ENCODE measurements at places on chromosomes 6 and 20. TPM values are rescaled to one million over a fixed set of nuclear protein-coding genes. Genes with fewer than 3 reads are reported as not detected.

DNA sequence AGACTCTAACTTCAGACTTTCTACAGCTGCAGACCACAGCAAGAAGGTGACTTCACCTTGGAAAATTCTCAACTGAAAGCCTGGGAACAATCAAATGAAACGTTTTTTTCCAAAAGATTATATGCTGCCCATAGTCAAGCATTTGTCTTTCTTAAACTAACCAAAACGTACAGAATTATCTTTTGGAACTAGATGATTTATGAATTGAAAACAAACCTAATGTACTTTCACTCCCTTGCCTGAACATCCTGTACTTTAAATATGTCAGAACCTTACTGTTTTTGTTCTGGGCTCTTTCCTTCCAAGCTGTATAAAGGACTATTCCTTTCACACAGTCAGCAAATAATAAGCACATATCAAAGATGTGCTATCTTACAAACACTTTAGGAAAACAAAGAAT, 62.4 kb upstream of the TNFAIP3 start:
- no peak for DNase-seq

DNA sequence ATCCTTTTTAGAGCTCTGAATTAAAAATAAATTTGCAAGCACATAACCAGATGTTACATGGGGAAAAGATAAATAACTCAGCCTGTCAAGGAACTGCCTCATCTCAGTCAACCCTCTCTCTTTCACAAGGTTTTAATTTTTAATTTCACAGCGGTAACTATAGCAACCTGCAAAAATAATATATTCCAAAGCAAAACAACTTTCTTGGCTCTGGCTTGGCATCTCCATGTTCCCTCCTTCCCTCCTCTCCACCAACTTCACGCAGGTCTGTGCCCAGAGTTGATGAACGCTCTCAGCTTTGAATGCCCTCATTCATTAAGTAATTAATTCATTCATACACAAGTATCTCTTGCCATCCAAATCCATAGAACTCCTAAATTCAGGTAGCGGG, 32.5 kb upstream of the SIRPA start:
- no peak for DNase-seq

DNA sequence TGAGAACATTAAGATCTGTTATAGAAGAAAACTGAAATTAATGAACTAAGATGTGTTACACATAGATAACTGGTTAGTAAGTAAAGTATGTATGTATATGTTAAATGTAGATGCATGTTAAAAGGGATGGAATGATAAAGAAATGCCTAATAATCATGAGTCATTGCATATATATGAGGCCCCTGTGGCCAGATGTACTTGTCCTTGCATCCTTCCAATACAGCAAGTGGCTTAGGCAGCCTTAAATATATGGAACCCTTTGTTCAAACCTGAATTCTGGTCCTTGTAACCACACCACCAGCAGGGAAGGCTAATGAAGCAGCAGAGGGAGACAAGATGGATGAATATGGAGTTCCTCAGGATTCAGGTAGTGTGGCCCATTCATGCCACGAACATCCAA, 9.8 kb upstream of the AKAP7 start:
- DNase-seq, result no peak

- no peak for DNase-seq
Observed at GRCh38 chr6:141426400-141426980, 706.2 kb upstream of the GJE1 start.

- DNase-seq, result peak; percentile 28
Observed at GRCh38 chr6:25223490-25223991, 55.6 kb upstream of the CARMIL1 start.

DNA sequence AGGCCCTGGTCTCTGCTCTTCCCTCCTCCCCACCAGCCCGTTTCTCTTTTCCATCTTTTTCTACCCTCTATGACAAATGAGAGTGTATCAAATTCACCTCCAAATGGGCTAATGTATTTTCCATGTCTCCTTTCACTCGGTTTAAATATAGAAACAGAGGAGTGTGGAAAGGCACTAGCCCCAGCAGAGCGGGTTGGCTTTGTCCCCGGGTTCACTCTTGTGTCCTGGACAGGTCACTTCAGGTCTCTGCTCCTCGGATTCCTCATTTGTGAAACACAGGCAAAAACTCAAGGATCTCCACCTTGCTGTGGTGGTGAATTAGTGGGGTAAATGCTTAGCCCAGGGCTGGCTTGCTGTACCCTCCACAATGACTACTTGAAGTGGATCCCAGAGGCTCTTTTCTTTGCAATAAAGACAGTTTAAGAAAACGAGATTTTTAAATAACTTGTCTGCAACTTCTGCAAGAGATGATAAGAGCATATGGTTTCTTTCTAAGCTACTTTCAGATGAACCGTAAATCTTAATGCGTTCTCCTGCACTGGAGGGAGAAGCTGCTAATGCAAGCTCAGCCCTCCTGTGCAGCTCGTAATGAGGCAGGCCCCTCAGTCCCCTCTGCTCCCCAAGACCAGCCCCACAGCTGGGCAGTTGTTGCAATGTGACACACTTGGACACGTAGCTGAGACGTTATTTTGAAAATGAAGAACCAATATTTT, 292.9 kb downstream of the THBS2 start:
- DNase-seq, result no peak

DNA sequence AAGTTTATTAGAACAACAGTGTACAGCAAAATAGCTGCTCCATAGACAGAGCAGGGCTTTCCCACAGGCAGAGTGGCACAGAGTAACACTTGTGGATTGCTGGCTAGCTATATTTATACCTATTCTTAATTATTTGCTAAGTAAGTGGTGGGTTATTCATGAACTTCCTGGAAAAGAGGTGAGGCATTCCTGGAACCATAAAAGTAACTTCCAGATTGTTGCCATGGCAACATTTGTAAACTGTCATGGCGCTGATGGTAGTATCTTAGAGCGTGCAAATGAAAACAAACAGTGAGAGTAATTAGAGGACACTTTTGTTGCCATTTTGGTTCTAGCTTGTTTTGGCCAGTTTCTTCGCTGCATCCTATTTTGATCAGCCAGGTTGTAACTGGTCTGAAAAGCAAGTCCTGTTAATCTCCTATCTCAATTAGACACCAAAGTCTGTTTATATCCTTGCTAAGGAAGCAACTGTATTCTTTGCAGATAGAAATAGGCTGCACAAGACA, 23.9 kb downstream of the DEFB114 start:
- no peak for DNase-seq

GRCh38 chr20:20024942-20025341, 7.8 kb downstream of the NAA20 start:
- DNase-seq, result no peak

DNA sequence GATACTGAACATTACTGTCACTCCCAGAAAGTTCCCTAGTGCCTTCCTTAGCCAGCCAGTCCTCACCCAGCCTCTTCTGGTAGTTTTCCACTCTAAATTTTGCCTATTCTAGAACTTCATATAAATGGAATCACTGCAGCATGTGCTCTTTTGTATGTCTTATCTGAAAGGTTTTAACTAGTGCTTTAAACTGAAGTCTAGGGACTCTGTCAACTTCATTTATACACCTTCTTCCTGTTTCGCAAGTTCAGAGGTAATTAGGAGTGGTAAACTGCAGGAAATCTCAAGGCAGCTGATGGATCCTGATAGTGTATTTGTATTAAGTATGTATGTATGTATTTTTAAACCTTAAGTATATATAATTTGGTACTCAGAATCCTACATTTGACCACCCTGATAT, 94.3 kb downstream of the TCP11 start:
- no peak for DNase-seq

- no peak for DNase-seq
Observed at GRCh38 chr6:149212206-149212605, 105.3 kb upstream of the TAB2 start.

GRCh38 chr6:18062733-18063132, 59.7 kb downstream of the NHLRC1 start:
- DNase-seq, result no peak

Gene PPARD
- 21.4 TPM for total RNA-seq

Gene CYB5R4
- 35.7 TPM for total RNA-seq

DNA sequence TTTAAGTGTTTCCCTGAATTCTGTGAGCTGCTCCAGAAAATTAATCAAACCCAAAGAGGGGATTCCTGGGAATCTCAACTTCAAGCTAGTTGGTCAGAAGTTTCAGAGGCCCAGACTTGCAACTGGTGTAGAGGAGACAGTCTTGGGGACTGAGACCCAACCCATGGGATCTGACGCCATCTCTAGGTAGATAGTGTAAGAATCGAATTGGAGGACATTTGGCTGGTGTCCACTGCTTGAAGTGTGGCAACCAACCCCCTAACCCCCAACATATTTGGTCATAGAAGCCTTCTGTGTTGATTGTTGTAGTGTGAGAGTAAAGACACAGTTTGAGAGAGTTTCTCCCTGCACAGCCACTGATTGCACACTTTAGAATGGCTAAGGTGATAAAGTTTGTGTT, 103.5 kb upstream of the CARMIL1 start:
- DNase-seq, result no peak

Gene SKIC2
- total RNA-seq, result 95.8 TPM

Gene OLIG3
- not detected for total RNA-seq

Gene GRM4
- not detected for total RNA-seq

DNA sequence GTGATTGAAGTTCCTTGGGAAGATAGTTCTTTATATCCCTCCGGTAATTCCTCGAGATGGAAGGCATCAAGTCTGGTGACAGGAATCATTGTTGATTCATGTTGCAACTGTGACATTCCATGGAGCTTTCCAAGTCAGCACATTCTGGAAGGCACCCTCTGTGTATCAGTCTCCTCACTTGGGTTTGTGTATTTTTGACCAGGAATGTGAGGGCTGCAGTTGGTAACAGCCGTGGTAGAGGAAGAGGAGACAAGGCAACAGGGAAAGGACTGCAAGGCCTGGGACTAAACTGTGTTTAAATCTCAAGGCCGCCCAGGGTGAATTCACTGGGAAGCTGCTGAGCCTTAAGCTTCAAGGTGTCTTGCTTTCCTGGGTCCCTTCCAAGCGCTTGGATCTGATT, 99.0 kb downstream of the CLIC5 start:
- DNase-seq, result no peak

Gene C6orf132
- total RNA-seq, result not detected

Gene BFSP1
- total RNA-seq, result 0.10 TPM

DNA sequence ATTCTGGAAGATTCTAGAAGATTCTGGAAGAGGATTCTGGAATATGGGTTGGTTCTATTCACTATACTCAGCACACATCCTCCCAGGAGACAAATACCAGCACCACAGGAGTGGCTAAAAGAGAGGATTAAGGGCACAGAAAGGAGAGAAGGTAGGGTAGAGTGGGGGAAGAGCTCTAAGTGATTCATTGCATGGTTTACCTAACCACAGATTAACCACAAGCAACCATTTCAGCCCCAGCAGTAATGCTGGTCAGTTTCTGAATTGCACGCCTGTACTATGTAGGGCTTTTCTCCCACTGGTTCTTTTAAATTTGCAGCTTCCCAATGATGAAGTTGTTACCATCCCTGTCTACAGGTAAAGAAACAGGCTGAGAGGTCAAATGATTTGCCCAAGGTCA, 192.7 kb upstream of the PMEPA1 start:
- DNase-seq, result no peak

- no peak for DNase-seq
Observed at GRCh38 chr6:52231406-52232127, 12.7 kb downstream of the IL17F start.

DNA sequence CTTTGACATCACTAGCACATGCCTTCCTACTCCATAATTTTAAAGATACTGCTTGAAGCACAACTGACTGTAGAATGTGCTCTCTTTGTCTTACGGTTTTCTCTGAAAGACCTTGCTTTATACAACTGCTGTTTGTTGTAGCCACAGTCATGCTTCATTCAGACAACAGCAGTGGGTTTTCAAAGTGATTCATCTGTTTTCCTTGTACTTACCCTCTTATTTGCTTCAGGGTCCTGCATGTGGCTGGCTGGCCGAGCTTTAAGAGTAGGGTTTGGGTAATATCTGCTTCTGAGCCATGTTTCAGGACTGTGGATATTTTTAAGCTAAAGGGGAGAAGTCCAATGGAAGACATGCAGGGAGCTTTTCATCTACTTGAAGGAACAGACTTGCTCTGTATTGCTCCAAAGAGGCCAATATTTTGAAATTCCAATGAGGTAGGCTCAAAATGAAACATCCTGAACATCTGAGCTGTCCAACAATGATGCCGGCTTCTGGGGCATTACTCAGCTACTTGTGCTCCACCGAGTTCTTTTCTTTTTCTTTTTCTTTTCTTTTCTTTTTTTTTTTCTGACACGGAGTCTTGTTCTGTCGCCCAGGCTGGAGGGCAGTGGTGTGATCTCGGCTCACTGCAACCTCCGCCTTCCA, 160.2 kb upstream of the SGK1 start:
- DNase-seq, result no peak

Gene BNIP5
- total RNA-seq, result 0.10 TPM

Gene NR2E1
- not detected for total RNA-seq

DNA sequence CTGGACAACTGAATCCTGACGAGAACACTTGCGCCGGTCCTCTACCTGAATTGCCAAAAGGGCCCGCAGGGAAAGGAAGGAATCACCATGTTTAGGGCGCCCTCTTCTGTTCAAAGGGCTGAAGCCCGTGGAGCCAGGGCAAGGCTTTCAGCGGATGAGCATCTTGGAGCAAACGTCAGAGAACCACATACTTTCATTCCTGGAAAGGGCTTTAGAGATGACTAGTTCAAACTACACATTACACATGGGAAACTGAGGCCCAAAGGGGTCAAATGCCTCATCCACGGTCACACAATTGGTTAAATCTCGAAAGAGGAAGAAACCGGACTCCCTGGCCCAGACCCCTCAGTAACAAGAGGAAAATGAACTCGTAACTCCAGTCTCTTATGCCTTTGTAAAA, 11.5 kb upstream of the ZNF133 start:
- peak; percentile 21 for DNase-seq

DNA sequence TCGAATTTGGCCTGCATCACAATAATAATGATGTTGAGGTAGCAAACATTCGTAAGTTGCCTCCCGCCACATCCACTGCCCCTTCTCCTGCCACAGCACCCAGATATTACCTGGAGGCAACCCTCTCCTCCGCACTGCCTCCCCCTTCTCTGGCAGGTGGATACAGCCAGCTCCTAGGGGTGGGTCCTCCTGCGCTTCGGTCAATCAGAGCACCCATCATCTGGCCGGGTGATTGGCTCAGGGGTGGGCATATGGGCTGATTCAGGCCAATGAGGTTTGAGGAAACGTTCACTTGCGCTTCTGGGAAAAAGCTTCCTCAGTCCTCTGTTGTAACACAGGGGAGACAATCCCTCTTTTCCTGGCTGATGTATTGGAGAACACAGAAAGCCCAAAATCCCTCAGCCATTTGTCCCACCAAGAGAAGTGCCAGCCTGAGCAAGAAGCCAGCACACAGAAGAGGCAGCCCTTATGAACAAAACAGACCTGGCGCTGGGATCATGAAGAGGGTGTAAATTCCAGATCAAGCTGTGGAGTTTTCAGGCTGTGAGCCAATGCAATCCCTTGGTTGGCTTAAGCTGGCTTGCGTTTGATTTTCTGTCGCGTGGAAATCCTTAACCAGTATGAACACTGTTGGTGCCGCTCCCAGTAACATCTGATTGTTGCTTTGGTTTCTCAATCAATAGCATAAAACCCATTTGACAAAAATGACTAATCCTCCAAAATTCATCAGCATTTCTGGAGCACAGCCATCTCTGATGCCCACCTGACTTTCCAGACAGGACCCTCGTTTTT, 82.2 kb downstream of the PRDM1 start:
- DNase-seq, result no peak
